ENCODE measurements at places on chromosomes 11 and 22.

DNA sequence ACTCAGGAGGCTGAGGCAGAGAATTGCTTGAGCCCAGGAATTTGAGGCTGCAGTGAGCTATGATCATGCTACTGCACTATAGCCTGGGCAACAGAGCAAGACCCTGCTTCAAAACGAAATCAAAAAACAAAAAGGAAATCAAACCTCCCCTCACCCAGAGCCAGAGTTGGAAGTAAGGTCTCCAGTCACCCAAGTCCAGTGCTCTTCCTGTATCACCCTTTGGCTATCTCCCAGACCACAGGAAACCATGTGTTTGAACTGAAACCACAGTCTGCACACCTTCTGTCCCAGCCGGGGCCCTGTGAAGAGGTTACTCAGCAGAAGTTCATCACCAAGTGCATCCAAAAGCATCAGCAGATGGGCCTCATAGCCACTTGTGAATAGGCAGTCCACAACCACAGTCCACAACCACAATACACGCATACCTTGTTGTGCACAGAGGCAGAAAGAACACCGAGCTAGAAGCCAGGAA lies 4.6 kb downstream of the MYH9 start:
- no peak for DNase-seq

DNA sequence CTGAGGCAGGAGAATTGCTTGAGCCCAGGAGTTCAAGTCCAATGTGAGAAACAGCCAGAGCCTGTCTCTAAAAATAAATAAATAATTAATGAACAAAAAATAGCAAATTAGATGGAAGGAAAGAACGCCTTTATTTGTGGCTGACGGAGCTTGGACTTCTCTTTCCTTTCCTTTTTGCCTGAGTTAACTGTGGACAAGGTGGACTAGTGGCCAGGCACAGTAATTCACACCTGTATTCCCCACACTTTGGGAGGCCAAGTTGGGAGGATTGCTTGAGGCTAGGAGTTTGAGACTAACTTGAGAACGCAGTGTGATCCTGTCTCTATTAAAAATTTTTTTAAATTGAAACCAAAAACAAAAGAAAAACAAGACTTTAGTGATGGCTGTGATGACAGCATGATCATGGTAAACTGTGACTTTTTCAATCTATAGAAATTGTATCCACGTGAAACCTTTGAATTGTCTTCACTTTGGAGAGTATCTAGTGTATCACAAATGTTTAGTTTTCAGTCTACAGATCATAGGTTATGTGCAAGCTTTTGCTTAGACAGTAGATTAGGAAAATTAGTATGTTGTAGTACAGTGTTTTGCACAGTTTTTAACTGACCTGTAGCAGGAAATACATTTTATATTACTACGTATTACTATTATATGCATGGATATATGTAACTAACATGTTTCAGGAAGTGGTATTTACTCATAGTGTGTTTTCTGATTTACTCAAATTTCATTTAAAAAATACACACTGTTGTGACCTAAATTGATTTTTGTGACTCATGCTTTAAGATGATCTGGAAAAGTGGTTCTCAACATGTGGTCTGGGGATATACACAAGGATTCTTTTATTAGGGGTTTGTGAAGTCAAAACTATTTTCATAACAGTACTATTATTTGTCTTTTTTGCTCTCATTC lies 42.1 kb downstream of the KDM2A start:
- no peak for DNase-seq

DNA sequence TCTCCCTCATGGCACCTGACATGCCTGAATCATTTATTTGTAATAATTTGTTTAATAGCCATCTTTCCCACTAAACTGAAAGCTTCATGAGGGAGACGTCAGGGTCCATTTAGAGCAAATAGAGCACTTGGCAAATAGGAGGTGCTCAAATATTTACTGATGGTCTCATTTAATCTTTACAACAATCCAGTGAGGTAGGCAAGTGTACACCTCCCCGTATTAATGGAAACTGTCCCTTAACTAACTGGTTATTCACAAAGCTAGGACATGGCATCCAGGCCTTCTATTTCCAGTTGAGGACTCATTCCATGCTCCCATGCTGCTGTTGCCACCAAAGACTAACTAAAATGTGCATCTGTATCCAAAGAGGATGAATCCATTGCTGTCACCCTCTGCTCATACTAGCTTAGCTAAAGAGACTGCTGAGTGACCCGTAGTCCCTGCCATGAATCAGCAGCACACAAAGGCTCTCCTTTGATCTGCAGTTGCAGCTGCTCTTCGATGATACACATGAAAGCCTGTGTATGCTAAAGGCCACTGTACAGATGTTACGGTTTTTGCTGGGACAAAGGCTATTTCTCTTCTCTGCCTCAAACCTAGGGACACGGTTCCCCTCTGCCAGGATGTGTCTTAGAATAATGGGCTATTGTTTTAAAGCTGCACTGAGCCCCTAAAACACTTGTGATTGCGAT lies 82.6 kb downstream of the RAB30 start:
- DNase-seq, result no peak

GRCh38 chr22:31501738-31502137 lies 5.4 kb downstream of the SFI1 start:
- no peak for DNase-seq

DNA sequence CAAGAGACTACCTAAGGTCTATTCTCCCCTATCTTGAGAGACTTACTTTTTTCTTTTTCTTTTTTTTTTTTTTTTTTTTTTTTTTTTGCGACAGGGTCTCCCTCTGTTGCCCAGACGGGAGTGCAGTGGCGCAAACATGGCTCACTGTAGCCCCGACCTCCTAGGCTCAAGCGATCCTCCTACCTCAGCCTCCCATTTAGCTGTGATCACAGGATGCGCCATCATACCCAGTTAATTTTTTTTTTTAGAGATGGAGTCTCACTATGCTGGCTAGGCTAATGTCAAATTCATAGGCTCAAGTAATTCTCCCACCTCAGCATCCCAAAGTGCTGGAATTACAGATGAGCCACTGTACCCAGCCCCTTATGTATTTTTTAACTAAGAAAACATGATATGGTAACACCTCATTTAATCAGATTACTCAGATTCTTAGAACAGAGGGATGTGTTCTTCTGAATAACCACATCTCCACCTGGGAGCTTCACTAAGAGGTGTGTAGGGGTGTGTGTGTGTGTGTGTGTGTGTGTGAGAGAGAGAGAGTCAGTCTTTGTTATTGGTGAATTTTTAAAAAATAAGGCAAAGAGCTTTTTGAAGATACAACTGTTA lies 102.9 kb downstream of the USP35 start:
- DNase-seq, result no peak

- DNase-seq, result peak; percentile 59
These were observed 68.1 kb downstream of the LRRC32 start for GRCh38 chr11:76602431-76602861.

GRCh38 chr11:128093689-128094088 lies 493.7 kb downstream of the ETS1 start:
- no peak for DNase-seq

DNA sequence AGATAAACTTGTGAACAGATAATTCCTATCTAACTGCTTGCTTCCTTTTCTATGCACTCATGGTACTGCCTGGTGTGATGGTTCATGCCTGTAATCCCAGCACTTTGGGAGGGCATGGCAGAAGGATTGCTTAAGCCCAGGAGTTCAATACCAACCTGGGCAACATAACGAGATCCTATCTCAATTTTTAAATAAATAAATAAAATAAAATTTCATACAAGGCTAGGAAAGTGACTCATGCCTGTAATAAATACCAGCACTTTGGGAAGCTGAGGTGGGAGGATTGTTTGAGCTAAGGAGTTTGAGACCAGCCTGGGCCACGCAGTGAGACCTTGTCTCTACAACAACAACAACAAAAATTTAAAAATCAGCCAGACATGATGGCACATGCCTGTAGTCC lies 166.6 kb downstream of the COMMD9 start:
- DNase-seq, result no peak

- no peak for DNase-seq
These were observed 55.5 kb downstream of the CLPB start for GRCh38 chr11:72378704-72379383.

DNA sequence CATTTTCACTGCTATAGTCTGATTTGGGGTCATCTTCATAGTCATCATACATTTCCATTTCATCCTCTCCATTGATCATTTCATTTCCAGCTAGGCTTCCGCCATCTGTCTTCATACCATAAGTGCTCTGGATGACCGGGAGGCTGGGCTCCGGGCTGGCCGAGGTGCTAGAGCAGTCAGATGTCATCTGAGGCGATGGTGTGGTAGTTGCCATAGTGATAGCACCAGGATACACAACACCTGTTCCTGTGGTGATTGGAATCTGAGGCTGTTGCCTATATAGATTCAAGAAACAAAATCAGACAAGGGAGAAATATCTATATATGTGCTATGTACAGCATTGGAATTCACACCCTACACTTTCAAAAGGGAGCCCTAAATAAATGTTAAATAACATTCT lies 383.5 kb downstream of the SOX6 start:
- no peak for DNase-seq
